ENCODE measurements at places on chromosomes 12 and 14.

DNA sequence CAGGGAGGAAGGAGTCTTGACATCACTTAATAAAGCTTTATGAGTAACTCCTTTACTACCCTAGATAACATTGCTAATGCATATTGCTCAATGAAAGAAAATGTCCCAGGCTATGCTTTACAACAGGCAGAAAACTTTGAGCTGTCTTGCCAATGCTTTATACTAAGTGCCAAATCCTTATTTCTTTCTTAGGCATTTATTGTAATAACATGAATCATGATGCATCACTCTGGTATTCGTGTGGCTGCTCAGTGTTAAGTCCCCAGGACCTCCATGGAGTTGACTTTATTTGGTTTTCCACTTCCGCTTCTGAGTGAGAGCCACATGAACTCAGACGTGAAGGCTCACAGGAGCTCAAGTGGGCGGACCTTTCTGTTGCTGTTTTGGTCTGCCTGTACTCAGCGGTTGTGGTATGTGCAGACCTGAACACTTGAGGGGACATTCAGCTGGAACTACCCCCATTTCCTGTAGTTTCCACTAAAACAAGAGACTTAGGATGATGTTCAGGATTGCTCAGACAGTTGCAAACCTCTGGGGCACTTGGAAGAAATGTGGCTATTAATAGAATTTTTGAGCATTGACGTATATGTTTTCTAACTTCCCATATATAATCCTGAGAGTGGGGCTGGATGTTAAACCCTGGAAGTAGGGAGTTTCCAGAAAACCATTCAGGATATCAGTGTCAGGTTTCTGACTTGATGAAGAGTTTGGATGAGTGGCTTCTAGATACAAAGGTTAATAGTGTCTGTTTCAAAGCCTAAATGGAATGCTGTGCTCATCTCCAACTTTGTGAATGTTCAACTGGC lies 258.6 kb downstream of the MSRB3 start:
- DNase-seq = no peak

DNA sequence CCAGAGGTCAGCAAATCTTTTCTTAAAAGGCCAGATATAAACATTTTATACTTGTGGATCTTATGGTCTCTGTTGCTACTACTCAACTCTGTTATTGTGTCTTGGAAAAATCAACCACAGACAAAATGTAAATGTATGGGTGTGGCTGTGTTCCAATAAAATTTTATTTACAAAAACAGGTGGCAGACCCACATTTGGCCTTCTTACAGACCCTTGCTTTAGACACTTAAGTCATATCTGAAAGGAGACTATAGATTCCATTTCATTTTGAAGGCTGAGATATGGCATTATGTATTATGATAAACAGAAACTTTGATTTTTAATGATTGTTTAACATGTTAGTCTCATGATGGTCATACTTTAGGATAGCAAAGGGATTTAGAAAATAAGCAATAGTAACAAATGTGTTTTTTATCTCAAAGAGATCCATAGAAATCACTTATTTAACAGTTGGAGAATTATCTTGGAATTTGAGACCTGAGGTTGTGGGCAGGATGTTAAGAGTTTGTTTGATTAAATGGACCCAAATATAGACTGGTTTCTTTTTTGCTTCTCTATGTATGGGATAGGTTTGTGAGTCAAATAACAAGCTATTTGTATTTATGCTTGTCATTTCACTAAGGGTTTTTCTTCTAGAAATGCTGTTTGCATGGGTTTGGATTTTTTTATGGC lies 51.2 kb downstream of the PPFIBP1 start:
- DNase-seq = no peak

DNA sequence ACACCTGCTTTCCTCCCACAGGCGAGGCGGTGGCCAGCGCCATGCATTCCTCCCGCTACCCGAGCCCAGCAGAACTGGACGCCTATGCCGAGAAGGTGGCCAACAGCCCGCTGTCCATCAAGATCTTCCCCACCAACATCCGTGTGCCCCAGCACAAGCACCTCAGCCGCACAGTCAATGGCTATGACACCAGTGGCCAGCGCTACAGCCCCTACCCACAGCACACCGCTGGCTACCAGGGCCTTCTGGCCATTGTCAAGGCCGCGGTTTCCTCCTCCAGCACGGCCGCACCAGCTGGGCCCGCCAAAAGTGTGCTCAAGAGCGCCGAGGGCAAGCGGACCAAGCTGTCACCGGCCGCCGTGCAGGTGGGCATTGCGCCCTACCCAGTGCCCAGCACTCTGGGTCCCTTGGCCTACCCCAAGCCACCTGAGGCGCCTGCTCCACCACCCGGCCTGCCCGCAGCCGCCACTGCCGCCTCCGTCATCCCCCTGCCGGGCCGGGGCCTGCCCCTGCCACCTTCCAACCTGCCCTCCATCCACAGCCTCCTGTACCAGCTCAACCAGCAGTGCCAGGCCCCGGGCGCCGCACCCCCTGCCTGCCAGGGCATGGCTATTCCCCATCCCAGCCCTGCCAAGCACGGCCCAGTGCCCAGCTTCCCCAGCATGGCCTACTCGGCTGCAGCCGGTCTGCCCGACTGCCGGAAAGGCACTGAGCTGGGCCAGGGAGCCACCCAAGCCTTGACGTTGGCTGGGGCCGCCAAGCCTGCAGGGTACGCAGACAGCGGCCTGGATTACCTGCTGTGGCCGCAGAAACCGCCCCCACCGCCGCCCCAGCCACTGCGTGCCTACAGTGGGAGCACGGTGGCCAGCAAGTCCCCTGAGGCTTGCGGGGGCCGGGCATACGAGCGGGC lies 54.6 kb downstream of the FAM222A start:
- no peak for DNase-seq

DNA sequence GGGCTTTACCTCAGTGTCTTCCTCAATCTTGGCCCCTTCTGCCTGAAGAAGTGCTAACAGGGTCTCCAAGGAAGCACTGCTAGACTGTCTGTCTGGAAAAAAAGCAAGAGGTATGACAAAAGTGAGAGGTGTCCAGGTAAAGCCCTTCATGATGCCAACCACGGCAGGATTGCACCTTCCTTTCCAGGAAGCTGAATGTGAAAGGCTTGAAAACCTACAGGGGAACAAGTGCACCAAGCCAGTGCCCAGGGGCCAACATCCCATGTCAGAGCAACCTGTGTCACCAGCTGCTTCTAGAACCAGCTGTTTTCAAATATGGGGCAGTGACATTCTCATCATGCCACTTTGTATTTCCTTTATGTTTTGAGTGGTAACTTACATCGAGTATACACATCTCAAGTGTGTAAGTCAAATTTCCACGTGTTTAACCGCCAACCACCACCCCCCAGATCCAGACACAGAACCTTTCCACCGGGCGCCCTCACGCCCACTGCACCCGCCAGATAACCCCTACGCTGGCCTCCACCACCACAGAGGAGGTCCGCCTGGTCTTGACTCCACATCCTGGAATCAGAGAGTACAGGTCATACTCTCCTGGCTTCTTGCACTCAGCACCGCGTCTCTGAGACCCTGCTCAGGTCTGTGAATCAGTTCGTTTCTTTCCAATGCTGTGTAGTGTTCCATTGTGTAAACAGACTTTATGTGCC lies 27.3 kb downstream of the VPS37B start:
- DNase-seq = no peak

- no peak for DNase-seq
Observed at GRCh38 chr12:96237035-96237434, 42.9 kb downstream of the ELK3 start.

GRCh38 chr14:61891170-61891569 lies 128.9 kb downstream of the SNAPC1 start:
- no peak for DNase-seq

DNA sequence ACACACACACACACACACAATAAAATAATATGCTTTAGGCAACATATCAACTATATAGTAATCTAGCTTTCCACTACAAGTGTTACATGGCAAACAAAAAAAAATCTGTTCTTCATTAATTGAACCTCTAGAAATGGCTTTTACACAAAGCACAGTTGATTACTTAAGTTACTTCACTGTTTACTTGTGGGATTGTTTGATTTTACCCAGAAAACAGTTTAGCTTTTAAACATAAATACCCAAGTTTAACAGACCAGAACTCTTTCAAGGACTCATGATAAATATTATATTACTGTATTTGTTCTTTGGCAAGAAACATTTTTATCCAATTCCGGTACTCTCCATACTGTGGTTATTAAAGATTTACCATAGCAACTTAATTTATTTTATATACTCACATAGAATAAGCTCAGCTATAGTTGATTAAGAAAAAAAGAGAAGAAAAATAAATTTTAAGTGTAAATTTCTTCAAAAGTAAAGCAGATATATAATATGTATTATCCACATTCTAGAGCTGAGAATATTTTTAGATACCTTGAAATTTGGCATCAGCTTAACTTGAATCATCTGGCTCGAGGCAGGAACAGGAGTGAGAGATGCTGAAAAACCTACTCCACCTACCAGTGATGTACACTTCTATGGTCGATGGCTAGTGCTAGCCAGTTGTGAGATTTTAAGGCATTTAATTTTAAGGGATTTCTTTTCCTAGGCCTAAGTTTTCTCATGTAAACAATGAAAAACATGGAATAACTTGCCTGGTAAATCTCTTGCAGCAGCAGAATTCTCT lies 126.0 kb downstream of the BTG1 start:
- DNase-seq = no peak

DNA sequence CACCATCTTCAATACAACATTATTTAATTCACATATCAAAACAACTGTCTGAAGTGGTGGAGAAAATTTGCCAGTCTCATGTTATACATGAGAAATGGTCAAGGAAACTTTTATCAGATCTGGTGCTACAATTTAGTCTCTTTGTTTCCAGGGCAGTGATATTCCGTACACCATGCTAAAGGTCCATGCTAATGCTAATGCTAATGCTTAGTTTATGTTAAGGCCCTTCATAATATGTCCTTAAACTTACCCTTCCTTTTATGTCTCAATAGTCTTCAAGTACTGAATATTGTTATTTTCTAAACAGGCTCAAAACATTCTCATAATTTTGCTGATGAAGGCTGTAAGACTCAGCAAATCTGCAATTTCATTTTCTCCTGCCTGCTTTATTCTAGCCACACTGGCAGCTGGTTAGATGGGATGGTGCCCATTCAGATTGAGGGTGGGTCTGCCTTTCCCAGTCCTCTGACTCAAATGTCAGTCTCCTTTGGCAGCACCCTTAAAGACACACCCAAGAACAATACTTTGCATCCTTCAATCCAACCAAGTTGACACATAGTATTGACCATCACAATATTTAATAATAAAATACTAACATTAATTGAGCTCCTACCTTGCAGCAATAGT lies 59.8 kb downstream of the TMEM117 start:
- DNase-seq = no peak

DNA sequence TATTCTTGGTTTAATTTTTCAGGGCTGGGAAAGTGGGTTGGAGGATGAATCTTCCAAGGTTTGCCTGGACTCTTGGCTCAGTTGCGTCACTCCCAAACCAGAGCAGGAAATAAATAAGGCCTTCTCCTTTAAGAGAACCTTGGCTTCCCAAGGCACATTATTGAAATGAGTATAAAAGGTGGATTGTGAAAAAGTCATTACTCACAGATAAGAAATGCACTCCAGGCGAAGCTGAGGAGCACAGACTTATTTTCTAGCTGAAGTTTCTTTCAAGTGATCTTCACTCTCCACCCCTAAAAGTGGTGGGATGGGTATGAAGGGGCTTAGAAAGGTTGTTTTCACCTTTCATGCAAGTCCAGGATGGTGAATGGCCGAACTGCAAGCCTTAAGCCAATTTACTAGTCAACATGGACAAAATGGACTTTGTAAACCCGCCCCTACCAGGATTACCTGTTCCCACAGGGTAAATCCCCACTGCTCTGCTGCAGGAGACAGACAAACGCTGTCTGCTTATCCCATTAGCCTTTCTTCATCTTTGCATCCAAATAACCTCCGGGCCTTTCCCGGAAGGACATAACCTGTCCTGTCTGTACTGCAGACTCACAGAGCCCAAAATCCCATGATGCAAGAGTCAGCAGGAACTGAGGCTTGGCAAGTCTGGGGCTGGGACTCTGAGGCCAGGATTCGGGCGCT lies 207.6 kb downstream of the BCL11B start:
- no peak for DNase-seq

- no peak for DNase-seq
Observed at GRCh38 chr14:71414631-71415403, 507.6 kb downstream of the PCNX1 start.

GRCh38 chr14:81324011-81324410 lies 76.1 kb downstream of the STON2 start:
- DNase-seq = peak; percentile 80

- no peak for DNase-seq
Observed at GRCh38 chr14:86815341-86815740, 1177.6 kb downstream of the GALC start.

DNA sequence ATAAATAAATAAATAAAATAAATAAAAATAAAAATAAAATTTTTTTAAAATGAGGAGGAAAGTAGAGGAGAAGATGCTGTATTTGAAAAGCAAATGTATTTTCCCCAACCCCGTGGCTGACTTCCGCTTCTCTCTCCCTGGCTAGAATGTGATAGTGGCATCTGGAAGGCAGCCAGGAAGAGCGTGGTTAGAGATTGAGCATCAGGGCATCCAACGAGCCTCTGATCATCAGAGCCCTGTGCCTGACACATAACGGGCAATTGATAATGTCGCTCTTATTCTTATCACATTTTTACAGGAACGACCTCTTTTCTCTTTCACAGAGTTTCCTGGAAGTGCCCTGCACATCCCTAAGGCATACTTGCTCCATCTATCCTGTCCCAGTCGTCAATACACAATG lies 496.9 kb upstream of the TMEM132C start:
- DNase-seq = peak; percentile 40

DNA sequence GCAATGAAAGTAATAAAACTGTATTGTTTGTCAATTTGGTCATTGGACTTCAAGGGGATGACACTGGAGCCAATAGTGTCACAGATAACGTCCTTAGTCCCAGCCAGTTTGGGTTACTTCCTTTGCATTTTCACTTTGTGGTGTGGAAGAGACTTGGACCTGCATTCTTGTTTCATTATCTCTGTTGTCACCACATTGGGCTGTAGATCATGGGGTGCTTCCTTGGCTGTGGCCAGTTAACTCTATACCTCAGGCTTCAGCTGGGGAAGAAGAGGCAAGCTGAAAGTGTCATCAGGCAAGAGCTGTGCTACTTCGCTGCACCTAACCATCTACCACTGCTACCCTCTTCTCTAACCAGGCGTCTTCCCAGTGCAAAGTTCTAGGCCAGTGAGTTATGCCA lies 15.1 kb upstream of the CISTR start:
- DNase-seq = no peak

- no peak for DNase-seq
Observed at GRCh38 chr12:20807192-20808080, 3.1 kb upstream of the SLCO1B3 start.

GRCh38 chr14:22265319-22266141 lies 323.5 kb downstream of the DAD1 start:
- DNase-seq = no peak

DNA sequence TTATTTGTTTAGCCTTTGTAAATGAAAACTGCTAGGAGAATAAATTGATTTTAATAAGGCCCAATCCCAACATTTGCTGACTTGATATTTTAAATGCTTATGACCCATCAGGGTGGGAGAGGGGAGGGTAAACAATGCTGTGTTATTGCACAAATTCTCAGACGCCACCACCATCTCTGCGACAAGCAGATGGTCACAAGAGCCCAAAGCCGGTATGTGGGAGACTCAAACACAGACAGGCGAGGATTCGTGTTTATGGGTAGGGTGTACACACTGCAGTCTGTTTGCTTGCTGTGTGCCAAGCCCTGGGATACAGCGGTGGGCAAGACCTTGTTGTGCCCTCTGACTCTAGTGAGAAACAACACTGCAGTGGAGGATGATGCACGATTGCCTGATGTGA lies 39.2 kb upstream of the PWP1 start:
- DNase-seq = peak; percentile 40

All from NCI-H1417 (cell line).